NCI-H1436 (cell line): ENCODE measurements at places on chromosomes 13 and 19.

- no peak for DNase-seq
Observed at GRCh38 chr13:113902986-113903775, 39.3 kb upstream of the GAS6 start.

- no peak for DNase-seq
Observed at GRCh38 chr19:50602935-50603334, 34.7 kb upstream of the LRRC4B start.

GRCh38 chr19:38697197-38697596 is 47.1 kb downstream of the CAPN12 start:
- no peak for DNase-seq

- DNase-seq, result no peak
Observed at GRCh38 chr19:50998686-50999085, 2.7 kb downstream of the KLK8 start.

GRCh38 chr19:39507715-39508364 is 7.1 kb upstream of the SELENOV start:
- DNase-seq, result no peak

DNA sequence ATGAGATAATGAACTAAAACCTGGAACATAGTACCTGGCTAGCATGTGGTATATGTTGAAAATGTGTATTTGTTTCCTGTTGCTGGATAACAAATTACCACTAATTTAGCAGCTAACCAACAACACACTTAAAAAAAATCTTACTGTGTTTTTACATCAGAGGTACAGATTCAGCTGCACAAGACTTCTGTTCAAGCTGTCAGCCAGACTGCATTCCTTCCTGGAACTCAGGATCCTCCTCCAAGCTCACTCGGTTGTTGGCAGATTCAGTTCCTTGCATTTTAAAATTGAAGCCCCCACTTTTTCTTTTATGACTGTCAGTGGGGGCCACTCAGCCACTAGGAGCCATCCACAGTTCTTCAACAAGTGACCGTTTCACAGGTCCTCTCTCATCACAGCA is 246.9 kb upstream of the DACH1 start:
- no peak for DNase-seq

GRCh38 chr13:110799246-110800236 is 86.0 kb downstream of the ING1 start:
- DNase-seq, result no peak

- DNase-seq, result no peak
Observed at GRCh38 chr13:50676602-50677001, 166.9 kb downstream of the DLEU7 start.

GRCh38 chr13:111503905-111504695 is 183.7 kb downstream of the TEX29 start:
- DNase-seq, result no peak

DNA sequence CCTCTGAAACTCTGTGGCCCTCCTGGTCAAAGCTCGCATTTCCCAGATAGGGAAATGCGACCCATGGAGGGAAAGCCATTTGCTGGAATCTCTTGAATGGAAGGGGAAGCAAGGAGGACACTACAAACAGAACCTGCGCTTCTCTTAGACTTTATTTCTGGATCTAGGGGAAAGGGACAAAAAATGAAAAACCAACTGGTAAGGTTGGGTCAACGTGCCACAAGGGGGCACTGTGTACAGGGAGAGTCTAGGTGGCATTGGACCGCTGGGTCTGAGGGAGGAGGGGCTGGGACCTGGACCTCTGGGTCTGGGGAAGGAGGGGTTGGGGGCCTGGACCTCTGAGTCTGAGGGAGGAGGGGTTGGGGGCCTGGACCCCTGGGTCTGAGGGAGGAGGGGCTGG is 5.0 kb downstream of the KLK4 start:
- DNase-seq, result no peak

- DNase-seq, result no peak
Observed at GRCh38 chr13:80047406-80047805, 293.5 kb downstream of the SPRY2 start.

GRCh38 chr19:10567656-10568055 is 1.1 kb downstream of the CDKN2D start:
- DNase-seq, result no peak

GRCh38 chr13:21913010-21913409 is 242.1 kb downstream of the FGF9 start:
- DNase-seq, result no peak

- DNase-seq, result no peak
Observed at GRCh38 chr19:17086120-17086519, 10.5 kb downstream of the MYO9B start.

- no peak for DNase-seq
Observed at GRCh38 chr19:11722414-11722813, 16.3 kb downstream of the ZNF823 start.

DNA sequence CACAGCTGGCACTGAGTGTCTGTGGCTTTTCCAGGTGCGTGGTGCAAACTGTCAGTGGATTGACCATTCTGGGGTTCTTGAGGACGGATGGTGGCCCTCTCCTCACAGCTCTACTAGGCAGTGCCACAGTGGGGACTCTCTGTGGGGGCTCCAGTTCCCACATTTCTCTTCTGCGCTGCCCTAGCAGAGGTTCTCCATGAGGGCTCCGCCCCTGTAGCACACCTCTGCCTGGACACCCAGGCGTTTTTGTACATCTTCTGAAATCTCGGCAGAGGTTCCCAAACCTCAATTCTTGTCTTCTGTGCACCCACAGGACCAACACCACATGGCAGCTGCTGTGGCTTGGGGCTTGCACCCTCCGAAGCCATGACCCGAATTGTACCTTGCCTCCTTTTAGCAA is 9.2 kb downstream of the ZNF627 start:
- no peak for DNase-seq

DNA sequence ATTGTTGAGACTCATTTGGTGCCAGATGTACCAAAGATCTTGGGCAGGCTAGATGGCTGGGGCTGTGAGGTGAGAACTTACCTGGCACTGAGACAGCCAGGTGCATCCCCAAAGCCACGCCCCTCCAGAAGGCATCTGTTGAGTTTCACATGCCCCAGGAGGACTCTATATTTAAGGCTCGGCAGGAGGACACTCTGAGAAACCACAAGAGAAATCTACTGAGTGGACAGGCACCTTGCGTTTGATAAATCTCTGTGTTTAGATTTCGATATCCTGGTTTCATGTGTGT is 197.9 kb upstream of the ZNF536 start:
- no peak for DNase-seq
